ENCODE measurements at places on chromosomes 1 and 21.

DNA sequence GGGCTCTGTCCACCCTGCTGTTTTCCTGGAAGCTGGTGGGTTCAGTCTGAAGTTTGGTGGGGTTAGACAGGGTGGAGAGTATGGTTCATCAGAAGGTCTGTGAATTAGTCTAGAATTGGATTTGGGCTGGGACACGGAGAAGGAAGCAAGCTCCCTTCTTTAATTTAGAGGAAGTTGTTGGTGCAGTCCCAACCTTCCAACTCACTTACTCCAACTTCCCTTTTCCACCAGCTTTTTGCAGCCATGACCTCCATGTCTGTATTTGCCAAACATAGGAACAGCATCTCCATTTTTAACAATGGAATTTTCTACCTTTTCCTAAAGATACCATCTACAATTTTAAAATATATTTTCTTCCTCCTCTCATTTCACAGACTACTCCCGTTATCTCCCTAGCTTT is 28.5 kb upstream of the PRELP start:
- DNase-seq: no peak

GRCh38 chr1:218778257-218779126 is 395.2 kb upstream of the LYPLAL1 start:
- DNase-seq: no peak

DNA sequence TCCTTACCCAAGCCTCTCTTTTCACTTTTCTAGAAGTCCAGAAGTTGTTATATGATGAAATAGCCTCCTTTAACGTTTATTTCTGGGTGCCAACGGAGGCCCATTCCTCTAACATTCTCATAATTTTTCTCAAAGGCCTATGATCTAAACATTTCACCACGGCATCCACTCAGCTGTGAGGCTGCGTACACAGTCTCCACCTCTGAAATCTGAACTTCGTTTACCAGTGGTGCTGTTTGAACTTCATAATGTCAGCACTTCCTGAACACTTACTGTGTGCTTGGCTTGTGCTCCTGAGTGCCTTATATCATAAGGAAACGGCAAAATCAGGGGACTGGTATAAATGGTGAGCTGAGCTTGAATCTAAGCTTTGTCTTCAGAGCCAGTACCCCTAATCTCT is 12.0 kb upstream of the RBP7 start:
- DNase-seq: no peak

DNA sequence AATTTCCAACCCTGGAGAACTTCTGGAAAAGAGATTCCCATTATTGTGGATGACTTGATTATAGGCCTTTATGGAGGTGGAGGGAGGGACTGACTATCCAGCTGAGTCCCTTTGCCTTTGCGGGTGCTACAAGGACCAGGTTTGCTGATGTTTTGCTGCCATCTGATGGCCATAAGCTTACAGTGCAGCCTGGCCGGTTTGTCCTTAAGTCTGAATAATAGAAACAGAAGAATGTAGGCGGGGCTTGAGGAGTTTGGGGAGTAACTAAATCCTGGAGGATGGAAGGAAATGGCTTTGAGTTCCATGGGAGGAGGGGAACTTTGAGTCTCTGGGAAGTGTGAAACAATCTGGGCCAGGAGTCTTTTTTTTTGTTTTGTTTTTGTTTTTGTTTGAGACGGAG is 55.7 kb upstream of the CD1D start:
- DNase-seq: peak; percentile 98

DNA sequence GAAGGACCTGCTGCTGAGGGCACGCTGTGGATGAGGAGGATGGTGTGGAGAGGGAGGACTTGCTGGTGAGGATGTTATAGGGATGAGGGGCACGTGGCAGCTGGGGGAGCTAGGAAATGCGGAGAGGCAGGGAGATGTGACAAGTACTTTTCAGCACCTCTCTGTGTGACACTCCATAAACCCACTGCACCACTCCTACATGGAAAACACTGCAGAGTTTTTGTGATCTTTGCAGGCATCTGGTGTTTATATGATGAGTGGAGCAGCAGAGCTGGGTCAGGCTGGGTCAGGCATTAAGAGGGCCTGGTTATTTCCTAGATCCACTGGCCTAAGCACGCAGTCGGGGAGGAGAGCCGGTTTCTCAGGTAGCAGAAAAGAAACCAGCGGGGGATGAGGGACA is 167.3 kb upstream of the COA6 start:
- no peak for DNase-seq

GRCh38 chr1:12015001-12015491 is 4.3 kb upstream of the MIIP start:
- no peak for DNase-seq

- DNase-seq: no peak
Measured at GRCh38 chr1:9767964-9768668, 55.6 kb downstream of the CLSTN1 start.

DNA sequence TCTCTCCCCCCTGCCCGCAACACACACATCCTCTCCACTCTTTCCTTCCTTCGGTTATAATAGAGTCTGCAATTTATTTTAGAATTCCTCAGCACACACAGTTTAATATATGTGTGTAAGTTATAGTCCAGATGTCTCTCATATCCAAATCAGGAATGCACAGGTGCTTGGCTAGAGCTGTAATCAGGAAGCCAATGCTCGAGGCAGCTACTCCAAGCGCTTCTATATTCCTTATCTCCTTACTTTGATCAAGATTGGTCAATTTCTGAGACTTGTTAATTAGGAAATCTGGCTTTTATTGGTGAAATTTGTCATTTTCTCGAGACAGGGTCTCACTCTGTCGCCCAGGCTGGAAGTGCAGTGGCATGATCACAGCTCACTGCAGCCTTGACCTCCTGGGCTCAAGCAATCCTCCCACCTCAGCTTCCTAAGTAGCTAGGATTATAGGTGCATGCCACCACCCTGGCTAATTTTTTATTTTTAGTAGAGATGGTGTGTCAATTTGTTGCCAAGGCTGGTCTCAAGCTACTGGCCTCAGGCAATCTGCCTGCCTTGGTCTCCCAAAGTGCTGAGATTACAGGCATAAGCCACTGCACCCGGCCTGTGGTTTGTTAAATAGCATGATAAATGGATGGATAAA is 27.7 kb downstream of the RPL5 start:
- no peak for DNase-seq

- no peak for DNase-seq
Measured at GRCh38 chr1:74470251-74470650, 42.2 kb downstream of the LRRC53 start.

Data from eye (tissue), 1 donor.